Progenitor cell of endocrine pancreas (in vitro differentiated cells): ENCODE measurements at places on chromosomes 11 and 22. TPM values are rescaled to one million over a fixed set of nuclear protein-coding genes. Genes with fewer than 3 reads are reported as not detected.

Gene OR5M3
- not detected in 2 replicates for total RNA-seq

Gene MN1
- 5.5 and 5.9 TPM in 2 replicates for total RNA-seq

Gene CCDC81
- 1.3 TPM in 2 replicates for total RNA-seq

Gene MMP13
- total RNA-seq: not detected in 2 replicates

Gene SCGB1D2
- not detected in 2 replicates for total RNA-seq

Gene UBQLN3
- not detected in 2 replicates for total RNA-seq

DNA sequence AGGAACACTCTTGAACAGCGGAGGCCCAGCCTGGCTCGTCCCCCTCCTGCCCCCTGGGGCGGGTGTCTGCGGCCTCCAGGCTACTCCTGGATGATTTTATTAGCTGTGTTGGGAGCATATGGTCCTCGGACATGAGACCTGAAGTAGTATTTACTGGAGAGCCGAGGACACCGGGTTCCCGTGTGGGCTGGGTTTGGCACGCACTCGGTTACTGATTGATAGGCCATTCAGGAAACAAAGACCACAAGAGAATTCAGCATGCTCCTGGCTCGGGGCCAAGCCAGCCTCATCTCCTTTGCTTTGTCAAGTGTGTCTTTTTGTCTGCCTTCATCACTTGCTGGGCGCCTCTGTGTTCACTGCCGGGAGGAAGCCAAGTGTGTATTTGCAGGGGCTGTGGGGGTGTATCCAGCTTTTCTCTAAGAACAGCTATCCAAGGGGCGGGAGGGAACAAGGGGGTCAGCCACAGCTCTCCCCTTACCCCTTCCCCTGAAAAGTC lies 9.7 kb downstream of the FXYD2 start:
- H3K4me1 ChIP-seq: peaks cover 56% of the 10 kb centered on the region
- peak overlapping the region; percentile 37 for H3K4me3 ChIP-seq
- H3K27ac ChIP-seq: peak overlapping the region; percentile 78
- peaks cover 30% of the 10 kb centered on the region for H3K27me3 ChIP-seq
- H3K36me3 ChIP-seq: no peaks in the 10 kb centered on the region
- no peak for DNase-seq

- no peaks in the 10 kb centered on the region for H3K27me3 ChIP-seq
- H3K36me3 ChIP-seq: peaks cover 12% of the 10 kb centered on the region
- H3K27ac ChIP-seq: peak overlapping the region; percentile 51
These were observed 21.7 kb downstream of the FAM168A start for GRCh38 chr11:73576185-73576614.

DNA sequence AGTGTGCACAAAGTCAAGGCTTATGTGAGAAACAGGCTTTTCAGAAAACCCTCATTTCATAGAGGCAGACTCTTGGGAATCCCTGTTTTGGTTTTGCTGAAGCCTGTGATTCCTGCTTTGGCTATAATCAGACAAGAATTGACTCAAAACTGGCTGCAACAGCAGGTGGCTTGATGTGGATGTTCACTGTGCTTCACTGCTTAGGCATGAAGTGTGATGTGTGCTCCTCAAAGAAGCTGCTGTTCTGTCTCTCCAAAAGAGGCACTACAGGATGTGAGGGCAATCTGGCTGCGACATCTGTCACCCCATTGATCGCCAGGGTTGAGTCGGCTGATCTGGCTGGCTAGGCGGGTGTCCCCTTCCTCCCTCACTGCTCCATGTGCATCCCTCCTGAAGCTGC lies 103.5 kb downstream of the C11orf58 start:
- no peaks in the 10 kb centered on the region for H3K4me1 ChIP-seq
- DNase-seq: no peak
- no peaks in the 10 kb centered on the region for H3K27me3 ChIP-seq
- peaks cover 26% of the 10 kb centered on the region for H3K36me3 ChIP-seq

DNA sequence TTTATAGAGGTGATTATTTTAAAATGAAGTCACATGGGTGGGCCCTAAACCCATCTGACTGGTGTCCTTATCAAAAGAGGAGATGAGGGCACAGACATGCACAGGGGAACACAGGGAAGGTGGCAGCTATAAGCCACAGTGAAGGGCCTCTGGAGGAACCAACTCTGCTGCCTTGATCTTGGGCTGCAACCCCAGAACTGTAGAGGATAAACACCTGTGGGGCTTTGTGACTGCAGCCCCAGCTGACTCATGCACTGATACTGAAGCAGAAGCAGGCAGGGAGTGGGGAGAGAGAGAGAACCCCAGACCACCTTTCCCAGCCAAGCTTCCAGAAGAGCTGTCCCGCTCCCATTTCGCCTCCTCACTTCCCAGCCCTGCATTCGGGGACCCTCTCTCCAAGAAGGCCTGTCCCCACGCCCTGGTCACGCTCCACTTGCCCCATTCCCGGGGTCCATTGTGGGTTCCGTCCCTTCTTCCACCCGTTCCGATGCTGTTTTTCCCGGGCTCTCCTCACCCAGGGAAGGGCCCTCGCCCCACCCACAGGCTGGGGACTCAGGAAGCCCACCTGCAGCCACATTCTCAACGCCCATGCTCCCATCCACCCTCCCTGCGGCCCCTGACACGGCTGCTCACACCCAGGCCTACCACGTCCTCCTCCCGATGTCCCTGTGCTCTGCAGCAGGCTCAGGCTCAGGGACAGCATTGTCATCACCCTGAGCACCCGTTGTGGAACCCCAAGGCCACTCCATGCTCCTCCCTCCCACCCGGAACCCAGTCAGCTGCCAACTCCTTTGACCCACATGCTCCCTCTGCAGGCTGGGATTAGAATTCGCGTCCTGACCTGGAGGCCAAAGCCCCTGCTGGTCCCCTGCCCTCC lies 90.8 kb upstream of the SHANK2 start:
- H3K27ac ChIP-seq: no peak overlapping the region
- peak; percentile 54 for DNase-seq
- no peaks in the 10 kb centered on the region for H3K36me3 ChIP-seq
- peaks cover 3% of the 10 kb centered on the region for H3K4me1 ChIP-seq
- no peak overlapping the region for H3K4me3 ChIP-seq

GRCh38 chr11:944711-945470 lies 19.2 kb downstream of the AP2A2 start:
- peak overlapping the region; percentile 30 for H3K4me3 ChIP-seq
- H3K27me3 ChIP-seq: no peaks in the 10 kb centered on the region
- H3K4me1 ChIP-seq: peaks cover 44% of the 10 kb centered on the region
- H3K27ac ChIP-seq: peak overlapping the region; percentile 24

- peaks cover 2% of the 10 kb centered on the region for H3K4me1 ChIP-seq
- no peak for DNase-seq
- H3K27ac ChIP-seq: no peak overlapping the region
- no peak overlapping the region for H3K4me3 ChIP-seq
- H3K27me3 ChIP-seq: peaks cover 40% of the 10 kb centered on the region
These were observed 9.8 kb downstream of the SLC17A6 start for GRCh38 chr11:22347857-22348487.

- H3K27ac ChIP-seq: no peak overlapping the region
- peaks cover 52% of the 10 kb centered on the region for H3K27me3 ChIP-seq
- DNase-seq: no peak
- H3K4me3 ChIP-seq: no peak overlapping the region
- H3K4me1 ChIP-seq: peaks cover 10% of the 10 kb centered on the region
These were observed 3.2 kb downstream of the TIMP3 start for GRCh38 chr22:32804531-32805360.

DNA sequence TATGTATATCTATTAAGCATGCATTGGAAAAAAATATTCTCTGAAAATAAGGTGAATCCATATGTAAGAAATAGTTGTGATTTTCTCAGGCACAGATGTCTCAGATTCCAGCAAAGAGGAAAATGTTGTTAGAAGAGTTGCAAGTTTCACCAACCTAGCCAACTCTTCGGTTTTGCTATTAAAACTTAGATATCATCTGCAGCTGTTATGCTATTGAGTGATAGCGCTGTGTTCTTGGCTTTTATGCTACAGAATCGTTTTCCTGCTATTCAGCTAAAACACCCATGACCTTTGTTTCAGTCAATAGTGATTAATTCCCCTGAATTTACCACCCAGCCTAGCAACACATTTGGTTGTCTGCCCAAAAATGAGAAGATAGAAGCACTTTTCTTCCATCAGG lies 795.6 kb upstream of the ANO3 start:
- H3K4me3 ChIP-seq: no peak overlapping the region
- no peaks in the 10 kb centered on the region for H3K27me3 ChIP-seq
- H3K4me1 ChIP-seq: peaks cover 8% of the 10 kb centered on the region

DNA sequence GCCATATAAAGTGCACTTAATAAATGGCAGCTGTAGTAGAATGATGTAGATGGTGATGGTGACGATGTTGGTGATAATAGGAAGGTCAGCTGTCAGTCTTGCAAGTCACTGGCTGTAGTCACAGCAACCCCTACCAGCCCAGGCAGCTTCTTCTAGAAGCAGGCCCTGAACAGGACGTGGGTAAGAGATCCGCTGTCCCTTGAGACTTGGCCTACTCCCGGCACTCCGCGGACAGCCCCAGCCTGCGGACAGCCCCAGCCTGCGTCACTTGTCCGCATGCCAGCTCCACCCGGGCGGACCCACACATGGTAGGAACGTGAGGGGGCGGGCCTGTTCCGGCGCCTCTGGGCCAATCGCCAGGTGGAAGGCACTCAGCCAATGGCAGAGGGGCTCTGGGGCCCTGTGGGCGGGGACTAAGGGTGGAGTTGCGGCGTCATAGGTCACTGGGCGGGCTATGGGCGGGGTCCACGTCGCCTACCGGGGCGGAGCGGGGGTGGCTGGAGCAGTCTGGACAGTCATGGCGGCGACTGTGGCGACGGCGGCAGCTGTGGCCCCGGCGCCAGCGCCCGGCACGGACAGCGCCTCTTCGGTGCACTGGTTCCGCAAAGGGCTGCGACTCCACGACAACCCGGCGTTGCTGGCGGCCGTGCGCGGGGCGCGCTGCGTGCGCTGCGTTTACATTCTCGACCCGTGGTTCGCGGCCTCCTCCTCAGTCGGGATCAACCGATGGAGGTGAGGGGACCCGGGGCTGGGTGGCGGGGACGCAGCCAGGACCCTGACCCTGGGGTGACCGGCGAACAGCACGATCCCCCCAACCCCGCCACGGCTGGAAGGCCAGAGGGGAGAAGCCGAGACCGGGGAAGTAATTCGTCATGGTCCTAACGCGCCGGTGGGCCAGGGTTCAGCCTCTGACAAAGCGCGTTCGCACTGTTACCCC lies at the start of gene CRY2:
Gene CRY2, plus strand, starts transcription at position 502 of the 937 bp plus-strand sequence. Its CDS starts 16 bp downstream, at position 518.
- H3K27ac ChIP-seq: peak within 1 kb of the TSS; percentile 91
- DNase-seq: peak; percentile 98
- peak within 1 kb of the TSS; percentile 85 for H3K4me3 ChIP-seq
- peaks cover 32% of the 10 kb centered on the region for H3K4me1 ChIP-seq
- peaks cover 21% of the 10 kb centered on the region for H3K27me3 ChIP-seq

GRCh38 chr11:12818333-12819015 lies 144.3 kb downstream of the TEAD1 start:
- no peak for DNase-seq
- no peaks in the 10 kb centered on the region for H3K36me3 ChIP-seq
- no peak overlapping the region for H3K4me3 ChIP-seq
- H3K27ac ChIP-seq: no peak overlapping the region

DNA sequence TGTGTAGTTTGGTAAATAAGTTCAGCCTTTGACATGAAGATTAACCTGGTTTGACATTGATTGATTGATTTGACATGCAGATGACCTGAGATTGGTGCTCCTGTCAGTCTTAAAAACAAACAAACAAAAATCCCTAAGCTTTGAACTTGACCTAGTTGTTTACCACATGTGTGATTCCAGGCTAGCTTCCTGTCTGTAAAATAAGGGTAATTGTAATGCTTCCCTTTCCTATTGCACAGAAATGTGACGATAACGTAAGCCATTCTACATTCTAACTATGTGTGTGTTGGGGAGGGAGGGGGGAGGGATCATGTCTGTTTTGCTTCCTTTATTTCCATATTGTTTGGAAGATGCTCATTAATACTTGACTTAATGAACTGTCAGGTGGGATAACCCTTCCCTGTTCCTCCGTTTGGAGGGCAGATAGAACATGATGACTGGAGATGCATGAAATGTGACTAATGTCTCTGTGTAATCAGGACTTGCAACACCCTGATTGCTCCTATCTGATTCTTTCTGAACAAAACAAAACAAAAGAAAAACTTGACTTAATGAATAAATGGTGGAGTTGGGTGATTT lies 106.1 kb upstream of the CLMP start:
- no peak overlapping the region for H3K27ac ChIP-seq
- DNase-seq: no peak
- peaks cover 4% of the 10 kb centered on the region for H3K4me1 ChIP-seq
- no peaks in the 10 kb centered on the region for H3K36me3 ChIP-seq
- H3K4me3 ChIP-seq: peak overlapping the region; percentile 23
- peaks cover 61% of the 10 kb centered on the region for H3K27me3 ChIP-seq

DNA sequence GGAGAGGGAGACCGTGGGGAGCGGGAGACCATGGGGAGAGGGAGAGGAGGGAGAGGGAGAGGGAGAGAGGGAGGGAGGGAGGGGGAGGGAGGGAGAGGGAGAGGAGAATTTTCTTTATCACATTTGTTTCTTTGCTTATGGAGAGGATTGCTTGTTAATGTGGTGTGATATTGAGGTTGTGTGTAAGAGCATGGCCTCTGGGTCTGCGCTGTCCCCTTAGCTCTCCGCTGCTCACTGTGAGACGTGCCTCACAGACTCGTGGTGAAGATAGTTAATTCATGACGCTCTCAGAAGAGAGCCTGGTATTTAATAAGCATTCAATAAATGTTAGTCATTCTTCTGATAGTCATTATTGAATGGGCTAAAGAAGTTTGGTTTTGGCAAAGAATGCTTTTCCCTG lies 26.2 kb downstream of the PPFIA1 start:
- peaks cover 12% of the 10 kb centered on the region for H3K4me1 ChIP-seq
- no peaks in the 10 kb centered on the region for H3K27me3 ChIP-seq
- no peak overlapping the region for H3K4me3 ChIP-seq
- peaks cover 33% of the 10 kb centered on the region for H3K36me3 ChIP-seq
- DNase-seq: no peak
- peak overlapping the region; percentile 37 for H3K27ac ChIP-seq

- peaks cover 36% of the 10 kb centered on the region for H3K27me3 ChIP-seq
- no peak overlapping the region for H3K4me3 ChIP-seq
- no peak for DNase-seq
- H3K4me1 ChIP-seq: peaks cover 9% of the 10 kb centered on the region
- H3K36me3 ChIP-seq: no peaks in the 10 kb centered on the region
- no peak overlapping the region for H3K27ac ChIP-seq
These were observed 90.5 kb upstream of the DBX1 start for GRCh38 chr11:20250644-20251247.

- no peak overlapping the region for H3K27ac ChIP-seq
- H3K4me1 ChIP-seq: peaks cover 19% of the 10 kb centered on the region
- no peaks in the 10 kb centered on the region for H3K27me3 ChIP-seq
- no peaks in the 10 kb centered on the region for H3K36me3 ChIP-seq
- DNase-seq: no peak
- H3K4me3 ChIP-seq: no peak overlapping the region
These were observed 4.9 kb downstream of the PLXNB2 start for GRCh38 chr22:50302564-50302963.
